ENCODE measurements at places on chromosomes 13 and 19.
A peak's percentile ranks its signal among the peaks of the same experiment; 100 is the strongest.

DNA sequence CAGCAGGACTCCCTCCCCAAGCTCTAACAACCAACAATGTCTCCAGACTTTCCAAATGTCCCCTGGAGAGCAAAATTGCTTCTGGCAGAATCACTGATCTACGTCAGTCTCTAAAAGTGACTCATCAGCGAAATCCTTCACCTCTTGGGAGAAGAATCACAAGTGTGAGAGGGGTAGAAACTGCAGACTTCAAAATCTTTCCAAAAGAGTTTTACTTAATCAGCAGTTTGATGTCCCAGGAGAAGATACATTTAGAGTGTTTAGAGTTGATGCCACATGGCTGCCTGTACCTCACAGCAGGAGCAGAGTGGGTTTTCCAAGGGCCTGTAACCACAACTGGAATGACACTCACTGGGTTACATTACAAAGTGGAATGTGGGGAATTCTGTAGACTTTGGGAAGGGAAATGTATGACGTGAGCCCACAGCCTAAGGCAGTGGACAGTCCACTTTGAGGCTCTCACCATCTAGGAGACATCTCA lies 6.2 kb upstream of the CEACAM5 start:
- DNase-seq = no peak

GRCh38 chr19:49752701-49753100 lies 10.4 kb downstream of the TSKS start:
- no peak for DNase-seq

GRCh38 chr13:101447852-101448251 lies 4.6 kb upstream of the ITGBL1 start:
- DNase-seq = no peak

GRCh38 chr13:22061371-22061805 lies 390.5 kb downstream of the FGF9 start:
- peak; percentile 61 for DNase-seq

GRCh38 chr13:111491659-111492058 lies 171.2 kb downstream of the TEX29 start:
- no peak for DNase-seq

Measured in activated naive CD8-positive, alpha-beta T cell treated with anti-CD3 and anti-CD28 coated beads for 36 hours (primary cell).